ENCODE measurements at places on chromosomes 3 and 15. TPM values are rescaled to one million over a fixed set of nuclear protein-coding genes. Genes with fewer than 3 reads are reported as not detected.

- DNase-seq = no peak
Measured at GRCh38 chr3:9947025-9947995, 4.9 kb downstream of the PRRT3 start.

DNA sequence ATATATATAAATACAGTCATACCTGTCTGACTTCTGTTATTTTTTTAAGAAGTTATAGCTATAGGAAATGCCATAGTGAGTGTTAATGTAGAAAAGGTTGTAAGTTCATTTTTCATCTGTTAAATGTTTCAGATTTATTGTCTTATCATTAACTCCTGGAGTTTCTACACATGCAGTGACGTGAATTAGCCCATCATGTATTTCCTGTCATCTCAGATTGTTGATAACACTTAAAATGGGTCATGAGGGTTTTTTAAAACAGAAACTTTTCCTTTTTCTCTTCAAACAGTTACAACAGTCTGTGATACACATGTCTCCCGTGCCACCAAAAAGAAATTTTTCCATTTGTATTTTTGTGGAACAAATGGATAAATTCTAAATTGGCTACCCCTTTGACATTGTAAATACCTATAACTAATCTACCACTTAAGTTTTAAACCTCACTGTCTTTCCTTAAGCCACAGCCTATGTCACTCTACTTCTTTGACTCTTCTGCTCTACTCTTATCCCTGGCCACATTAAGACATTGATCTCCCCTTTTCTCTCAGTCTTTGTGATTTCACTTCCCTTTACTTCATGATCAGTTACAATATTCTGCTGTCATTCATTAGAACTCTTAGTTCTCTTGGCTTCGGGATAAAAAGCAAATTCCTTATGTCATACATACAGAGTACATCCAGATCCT lies 89.1 kb downstream of the NEO1 start:
- no peak for DNase-seq

DNA sequence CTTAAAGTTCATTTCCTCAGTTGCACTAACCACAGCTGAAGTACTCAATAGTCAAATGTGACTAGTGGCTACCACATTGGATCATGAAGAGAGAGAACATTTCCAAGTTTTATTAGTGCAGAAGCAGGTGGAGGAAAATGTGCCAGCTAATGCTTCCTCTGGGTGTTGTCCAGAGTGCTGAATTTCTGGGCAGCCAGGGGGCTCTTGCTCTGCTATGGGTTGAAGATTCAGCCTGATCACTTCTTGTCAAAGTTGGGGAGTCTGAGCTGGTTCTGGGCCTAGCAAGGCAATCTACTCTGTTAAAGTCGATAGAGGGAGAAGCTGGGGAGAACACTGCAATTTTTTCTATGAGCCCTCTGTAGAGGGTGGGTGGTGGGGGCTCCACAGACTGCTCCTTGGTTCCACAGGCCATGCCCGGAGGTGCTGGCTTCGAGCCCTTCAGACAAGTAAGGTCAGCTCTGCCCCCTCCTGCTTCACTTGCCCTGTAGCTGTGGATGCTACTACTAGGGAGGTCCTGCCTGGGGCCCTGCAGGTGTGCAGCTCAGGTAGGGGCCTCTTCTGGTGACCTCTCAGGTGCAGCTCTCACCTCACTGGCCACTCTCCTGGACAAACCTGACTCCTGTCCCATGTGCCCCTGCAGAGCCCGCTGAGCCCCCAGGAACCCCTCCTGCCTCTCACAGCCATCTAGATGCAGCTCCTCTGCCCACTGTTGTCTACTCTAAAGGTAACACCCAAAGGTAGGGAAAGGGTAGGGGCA lies 8.2 kb downstream of the ALG3 start:
- DNase-seq = no peak

GRCh38 chr3:14487086-14487485 lies 53.1 kb downstream of the GRIP2 start:
- no peak for DNase-seq

- no peak for DNase-seq
Measured at GRCh38 chr15:38059665-38060064, 125.2 kb downstream of the TMCO5A start.

GRCh38 chr15:49978121-49978520 lies 140.9 kb downstream of the ATP8B4 start:
- no peak for DNase-seq

- DNase-seq = no peak
Measured at GRCh38 chr15:57507111-57507510, 84.6 kb upstream of the MYZAP start.

DNA sequence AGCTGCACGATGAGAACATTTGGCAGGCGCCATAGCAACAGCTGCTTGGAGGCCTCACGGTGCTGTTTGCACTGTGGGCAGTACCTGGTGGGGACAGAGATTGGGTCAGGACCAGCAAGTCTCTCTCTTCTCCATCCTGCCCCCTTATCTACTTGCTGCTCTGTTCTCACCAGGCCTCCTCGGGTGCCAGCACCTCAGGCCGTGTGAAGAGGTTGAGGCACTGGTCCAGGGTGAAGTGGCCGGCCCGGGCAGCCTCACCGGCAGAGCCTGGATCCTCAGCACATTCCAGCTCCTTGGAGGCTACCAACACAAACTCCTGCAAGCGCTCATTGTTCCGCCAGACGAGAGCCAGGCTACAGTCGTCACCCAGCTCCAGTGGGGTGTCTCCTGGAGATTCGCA lies 6.2 kb upstream of the QARS1 start:
- no peak for DNase-seq

DNA sequence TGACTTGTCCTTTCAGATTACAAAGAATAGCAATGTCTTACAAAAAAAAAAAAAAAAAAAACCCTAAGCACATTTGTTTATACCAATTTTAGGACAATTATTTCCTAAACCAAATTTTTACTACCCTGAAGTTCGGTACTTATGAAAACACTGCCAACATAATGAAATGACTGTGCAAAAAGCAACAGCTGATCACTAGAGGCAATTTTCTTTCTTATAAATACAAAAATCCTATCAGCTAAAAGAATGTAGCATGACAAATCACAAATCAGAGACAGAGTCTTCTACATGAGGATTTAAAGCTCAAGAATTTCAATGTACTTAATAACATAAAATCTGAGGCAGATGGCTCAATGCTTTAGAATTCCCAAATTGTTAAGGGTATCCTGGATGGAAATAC lies 191.8 kb downstream of the MAGI1 start:
- no peak for DNase-seq

DNA sequence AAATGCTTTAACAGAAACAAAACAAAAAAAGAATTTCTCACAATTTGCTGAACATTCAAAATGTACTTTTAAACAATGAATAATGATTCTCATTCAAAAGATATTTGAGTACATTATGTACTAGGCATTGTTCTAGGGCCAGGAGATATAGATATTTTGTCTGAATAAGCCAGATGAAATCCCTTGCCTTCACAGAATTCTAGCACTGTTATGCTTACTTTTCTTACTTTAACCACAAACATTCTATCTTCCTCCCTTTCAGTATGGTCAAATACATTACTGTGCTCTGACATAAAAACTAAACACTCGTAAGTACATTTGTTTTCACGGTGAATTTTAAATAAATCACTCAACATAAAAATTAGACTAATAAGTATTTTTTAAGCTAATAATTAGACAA lies 116.7 kb downstream of the ADAM10 start:
- DNase-seq = no peak

GRCh38 chr15:39269821-39270220 lies 311.1 kb upstream of the THBS1 start:
- no peak for DNase-seq

GRCh38 chr15:61057830-61058529 lies 171.1 kb downstream of the RORA start:
- no peak for DNase-seq

GRCh38 chr15:69557020-69557706 lies 104.5 kb downstream of the RPLP1 start:
- DNase-seq = no peak

DNA sequence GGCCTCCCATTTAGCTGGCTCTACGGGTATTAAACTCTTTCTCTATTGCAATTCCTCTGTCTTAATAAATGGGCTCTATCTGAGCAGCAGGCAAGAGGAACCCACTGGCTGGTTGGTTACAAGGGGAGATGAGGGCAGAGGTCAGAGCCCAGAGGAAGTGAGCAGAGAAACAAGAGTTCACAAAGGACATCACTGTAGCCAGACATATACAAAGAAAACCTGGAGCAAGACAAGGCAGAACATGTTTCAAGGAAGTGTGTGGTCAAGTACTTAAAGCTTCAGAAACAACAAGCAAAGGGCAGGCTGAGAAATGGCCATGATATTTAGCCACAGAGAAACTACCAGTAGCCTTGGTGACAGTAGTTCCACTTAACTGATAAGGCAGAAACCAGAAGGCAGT lies 24.3 kb downstream of the SUSD5 start:
- no peak for DNase-seq

DNA sequence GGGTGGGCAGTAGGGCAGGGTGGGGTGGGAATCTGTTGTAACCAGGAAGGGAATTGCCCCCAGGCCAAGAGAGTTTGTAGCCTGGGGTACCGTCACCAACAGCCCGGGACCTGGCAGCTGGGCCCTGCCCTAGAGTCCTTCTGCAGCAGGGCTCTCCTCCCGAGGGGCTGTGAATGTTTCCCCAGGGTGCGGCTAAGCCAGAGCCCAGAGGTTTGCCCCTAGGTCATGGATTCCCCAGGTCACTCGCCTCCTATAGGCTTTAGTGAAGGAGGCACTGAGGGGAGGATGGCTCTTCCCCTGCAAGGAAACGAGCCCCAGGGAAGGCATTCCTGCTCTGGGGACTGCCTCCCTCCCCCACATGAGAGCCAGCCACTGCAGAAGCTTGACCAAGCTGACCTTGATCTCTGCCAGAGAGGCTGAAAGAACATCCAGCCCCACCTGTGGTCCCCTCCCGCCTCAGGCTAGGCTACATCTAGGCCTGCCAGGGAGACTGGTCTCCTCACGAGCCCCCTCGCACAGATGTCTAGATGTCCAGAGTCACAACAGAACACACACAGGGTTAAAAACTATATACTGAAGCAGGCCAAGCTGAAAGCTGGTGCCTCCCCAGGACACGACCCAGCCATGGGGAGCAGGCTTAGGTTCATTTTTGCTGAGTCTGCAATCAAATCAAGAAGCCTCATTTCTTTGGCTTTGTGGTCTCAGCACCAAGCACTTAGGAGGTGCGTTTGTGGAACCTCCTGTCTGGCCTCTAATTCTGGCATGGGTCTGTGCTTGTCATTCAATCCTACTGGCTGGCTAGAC lies 69.1 kb upstream of the TAMM41 start:
- no peak for DNase-seq

- no peak for DNase-seq
Measured at GRCh38 chr3:73036694-73037591, 24.5 kb upstream of the EBLN2 start.

GRCh38 chr3:177459401-177459800 lies 262.1 kb upstream of the TBL1XR1 start:
- no peak for DNase-seq

DNA sequence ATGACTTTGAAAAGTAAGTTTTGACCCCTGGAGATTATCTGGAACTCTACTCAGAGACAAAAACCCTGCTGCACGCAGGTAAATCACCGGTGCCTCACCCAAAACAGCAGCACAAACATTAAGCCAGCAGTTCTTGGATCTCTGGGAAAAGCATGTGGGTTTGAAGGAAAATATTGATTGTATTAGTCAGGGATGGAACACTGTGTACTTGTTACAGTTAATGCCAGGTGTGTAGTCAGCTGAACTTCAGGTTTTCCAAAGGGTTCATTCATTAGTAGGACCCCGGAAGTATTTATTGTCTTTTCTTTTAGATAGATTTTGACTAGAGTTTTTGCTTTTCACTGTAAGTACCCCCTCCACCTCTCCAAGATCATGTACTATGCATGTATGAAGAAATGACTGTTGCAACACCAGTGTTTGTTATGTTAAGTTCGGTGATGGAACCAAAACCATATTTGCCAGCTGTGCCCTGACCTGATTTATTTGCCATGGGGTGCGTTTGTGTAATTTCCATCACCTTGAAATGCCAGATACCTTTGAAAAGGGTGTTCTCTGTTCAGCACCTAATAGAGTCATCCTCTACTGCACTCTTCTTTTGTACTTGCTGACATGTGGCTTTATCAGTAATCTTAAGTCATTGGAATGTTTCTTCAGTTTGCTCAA lies 14.5 kb downstream of the ARHGEF26 start:
- no peak for DNase-seq

DPPA2 gene
- total RNA-seq = not detected

FGD5 gene
- total RNA-seq = 23.9 TPM

WDR49 gene
- 1.5 TPM for total RNA-seq

CHST2 gene
- total RNA-seq = 2.8 TPM

CCDC54 gene
- not detected for total RNA-seq

ARGFX gene
- not detected for total RNA-seq

CCR8 gene
- total RNA-seq = not detected

GOLGA8N gene
- total RNA-seq = 12.4 TPM

DLEC1 gene
- 0.67 TPM for total RNA-seq
